GDM1 (cell line): ENCODE measurements at places on chromosomes 5 and 9.

DNA sequence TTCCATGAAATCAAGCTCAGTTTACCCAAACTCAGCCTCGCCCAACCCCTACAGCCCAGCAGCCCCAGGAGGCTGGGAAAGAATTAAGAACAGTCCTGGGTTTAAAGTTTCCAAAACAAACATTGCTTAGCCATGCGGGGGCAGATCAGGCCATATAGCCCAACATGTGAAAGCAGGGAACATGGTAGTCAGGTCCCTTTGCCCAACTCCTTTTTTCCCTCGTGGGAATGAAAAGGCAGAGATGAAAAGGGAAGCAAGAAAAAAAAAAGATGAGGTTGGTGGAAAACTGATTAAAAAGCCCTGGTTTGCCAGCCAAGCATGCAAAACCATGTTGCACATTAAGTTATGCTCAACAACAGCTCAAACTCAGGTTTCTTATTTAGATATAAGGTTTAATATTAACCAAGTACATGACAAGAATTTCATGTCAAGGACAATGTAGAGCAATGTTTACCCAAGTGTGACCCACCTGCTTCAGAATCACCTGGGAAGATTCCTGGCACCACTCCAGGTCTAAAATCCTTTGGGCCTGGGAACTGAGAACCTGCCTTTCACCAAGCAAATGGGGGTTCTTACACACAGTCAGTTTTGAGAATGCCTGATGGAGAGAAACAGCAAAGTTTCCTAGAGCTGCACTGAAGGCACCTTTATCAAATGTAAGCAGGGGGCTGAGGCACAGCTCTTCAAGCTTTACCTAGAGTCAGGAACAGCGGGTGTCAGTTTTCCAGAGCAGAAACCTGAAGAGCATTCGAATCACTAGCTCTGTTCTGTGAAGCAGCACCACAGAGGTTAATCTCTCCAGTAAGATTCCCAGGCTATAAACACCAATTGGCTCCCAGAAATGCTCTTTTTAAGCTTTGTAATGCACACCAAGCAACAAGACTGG, 1.7 kb downstream of the FREM1 start:
- no peak for DNase-seq

DNA sequence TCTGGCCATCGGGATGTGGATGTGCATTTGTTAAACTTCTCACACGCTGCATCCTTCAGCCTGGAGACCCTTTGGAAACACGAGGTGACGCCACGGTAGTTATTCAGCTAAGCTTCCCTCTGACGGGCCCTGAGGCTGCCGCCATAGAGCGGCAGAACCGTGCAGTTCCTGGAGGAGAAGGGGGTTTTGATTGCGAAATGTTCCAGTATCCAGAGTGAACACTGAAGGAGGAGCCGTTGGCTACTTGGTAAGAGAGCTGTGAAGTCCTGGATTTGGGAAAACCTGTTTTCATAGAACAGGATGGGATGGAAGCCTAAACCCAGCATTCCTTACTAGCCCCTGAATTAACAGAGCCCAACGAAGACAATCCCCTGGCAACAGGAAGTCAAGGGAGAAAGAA, 23.0 kb upstream of the EXOC3 start:
- no peak for DNase-seq

- no peak for DNase-seq
Observed at GRCh38 chr9:124511891-124512805, 4.9 kb upstream of the NR5A1 start.

GRCh38 chr9:29044959-29045358, 1471.7 kb upstream of the C9orf72 start:
- DNase-seq, result no peak

GRCh38 chr9:13967438-13967837, 346.5 kb downstream of the NFIB start:
- no peak for DNase-seq

DNA sequence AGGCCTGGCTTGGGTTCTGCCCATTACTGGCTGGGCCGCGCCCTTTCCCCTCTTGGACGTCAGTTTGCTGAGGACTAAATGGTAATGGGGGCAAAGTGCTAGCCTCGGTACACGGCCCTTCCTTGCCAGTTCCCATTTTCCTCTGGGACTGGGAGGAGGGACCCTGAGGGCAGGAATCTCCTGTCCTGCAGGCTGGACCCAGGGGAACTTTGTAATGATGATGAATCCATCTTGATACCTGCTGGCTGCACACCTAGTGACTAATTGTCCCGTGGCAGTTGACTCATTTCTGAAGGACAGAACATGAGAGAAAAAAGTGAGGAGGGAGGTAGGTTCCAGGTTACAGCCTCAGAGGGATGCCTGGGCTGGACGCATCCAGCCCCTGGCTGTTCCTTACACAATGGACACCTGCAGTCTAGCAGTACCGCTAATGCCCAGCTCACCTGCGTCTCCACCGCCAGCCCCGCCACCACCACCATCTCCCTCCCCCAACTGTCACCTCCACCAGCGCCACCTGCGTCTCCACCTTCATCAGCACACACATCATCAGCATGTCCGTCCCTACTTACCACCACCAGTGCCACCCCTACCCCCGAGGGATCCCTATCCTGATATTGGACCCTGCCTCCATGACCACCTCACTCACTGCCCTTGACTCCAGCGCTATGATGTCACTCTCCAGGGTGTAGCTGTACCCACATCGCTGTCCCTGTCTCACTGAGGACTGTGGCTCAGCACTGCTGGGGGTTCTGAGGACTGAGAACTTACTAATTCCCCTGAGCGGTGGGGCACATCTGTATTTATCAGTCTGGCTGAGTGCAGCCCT, 4.3 kb downstream of the CDHR2 start:
- DNase-seq, result no peak

- no peak for DNase-seq
Observed at GRCh38 chr5:81315336-81315735, 13.9 kb downstream of the ZCCHC9 start.

DNA sequence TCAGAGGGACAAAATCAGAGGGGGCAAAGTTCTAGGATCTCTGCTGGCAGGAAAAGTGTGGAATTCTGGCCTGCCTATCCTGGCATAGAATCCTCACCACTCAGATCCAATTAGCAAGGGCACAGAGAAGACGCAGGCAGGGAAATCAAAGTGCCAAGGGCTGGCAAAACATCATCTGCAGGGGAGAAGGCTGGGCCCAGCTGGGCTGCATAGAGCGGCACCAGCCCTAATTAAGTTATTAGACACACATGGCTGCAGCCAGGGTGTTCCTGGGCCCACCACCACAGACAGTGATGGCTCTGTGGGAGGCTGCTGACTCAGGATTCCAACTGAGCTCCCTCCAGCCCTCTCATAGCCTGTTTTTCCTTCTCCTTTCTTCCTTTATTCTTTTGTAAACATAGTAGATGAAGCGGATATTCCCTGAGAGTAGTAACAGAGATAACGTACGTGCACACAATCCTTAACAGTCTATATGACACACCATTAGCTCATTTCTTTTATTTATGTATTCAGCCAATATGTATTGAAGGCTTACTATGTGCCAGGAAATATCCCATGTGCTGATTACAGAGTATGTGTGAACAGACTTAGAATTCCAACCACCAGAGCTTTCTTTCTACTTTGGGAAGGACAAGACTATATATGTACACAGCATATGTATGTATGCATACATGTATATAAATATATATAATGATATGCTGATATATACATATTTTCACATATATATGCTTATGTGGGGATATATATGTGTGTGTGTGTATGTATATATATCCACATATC, 236.1 kb downstream of the ASTN2 start:
- no peak for DNase-seq

GRCh38 chr5:77637170-77637997, 1.1 kb downstream of the OTP start:
- no peak for DNase-seq

- DNase-seq, result no peak
Observed at GRCh38 chr5:112554101-112554977, 135.3 kb upstream of the EPB41L4A start.

DNA sequence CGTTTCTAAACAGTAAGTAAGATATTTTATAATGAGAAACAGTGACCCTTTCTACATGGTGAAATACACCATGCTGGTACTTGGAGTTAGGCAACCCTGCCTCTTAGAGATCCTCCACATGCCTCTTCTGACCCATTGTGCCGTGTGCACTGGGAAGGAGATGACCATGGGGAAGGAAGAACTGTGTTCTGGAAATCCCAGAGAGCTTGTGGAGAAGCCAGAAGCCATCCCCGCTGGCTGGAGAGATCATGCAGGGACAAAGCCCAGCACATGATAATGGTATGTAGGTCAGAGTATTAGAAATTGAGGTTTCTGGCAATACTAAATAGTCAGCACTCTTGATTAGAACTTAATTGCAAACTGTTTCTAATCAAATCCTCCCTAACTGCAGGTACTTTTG, 307.3 kb downstream of the FBXL7 start:
- no peak for DNase-seq

DNA sequence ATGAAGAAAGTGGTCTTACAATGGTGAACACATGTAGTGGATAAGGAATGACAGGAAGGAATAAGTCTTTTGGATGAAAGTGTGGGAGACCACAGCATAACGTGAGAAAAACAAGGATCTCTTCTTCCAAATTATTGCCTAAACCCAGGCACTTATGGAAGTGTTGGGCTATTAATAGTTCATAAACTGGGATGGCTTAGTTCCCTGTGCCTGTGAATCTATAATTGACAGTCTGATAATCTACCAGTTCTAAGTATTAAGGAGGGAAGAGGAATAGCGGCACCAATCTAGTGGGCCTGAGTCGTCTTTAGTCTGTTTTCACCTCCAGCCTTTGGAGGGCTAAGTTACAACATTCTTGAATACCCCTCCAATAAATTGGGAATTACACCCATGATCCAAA, 39.2 kb upstream of the LRRTM2 start:
- DNase-seq, result no peak

GRCh38 chr9:106976772-106977171, 113.8 kb downstream of the ZNF462 start:
- DNase-seq, result no peak

- no peak for DNase-seq
Observed at GRCh38 chr5:38681966-38682365, 125.5 kb upstream of the LIFR start.

DNA sequence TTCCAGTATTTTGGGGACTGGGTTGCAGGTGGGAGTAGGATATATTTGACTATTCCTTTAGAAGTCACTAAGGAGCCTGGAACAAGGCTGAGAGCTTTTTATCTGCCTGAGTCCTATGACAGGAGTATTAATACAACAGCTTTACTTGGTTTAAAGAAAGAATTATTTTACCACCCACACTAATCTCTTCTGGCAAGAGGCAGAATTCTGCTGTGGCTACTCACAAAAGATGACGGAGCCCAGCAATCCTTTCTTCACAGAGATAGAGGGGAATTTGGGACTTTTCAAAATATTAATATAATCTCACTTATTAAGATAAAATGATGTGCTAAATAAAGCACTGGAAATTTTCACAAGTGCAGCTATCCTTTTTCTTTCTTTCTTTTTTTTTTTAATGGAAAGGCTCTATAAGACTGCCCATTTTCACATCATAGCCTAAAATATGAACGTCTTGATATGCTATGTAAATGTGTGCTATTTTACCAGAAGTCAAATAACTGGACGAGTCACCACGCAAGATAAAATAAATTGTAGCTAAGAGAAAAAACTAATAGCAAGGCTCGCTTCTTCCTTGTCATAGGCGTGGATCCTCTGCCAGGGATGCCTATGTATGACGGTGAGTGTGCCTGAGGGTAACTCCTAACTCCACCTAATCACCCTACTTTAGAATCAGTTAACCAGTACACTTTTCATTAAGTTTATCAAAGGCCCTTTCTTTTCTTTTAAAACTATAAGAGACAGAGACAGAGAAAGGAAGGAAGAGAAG, 76.3 kb downstream of the ZNF608 start:
- DNase-seq, result no peak
